ENCODE measurements at places on chromosomes 3 and 15. TPM values are rescaled to one million over a fixed set of nuclear protein-coding genes. Genes with fewer than 3 reads are reported as not detected.
A peak's percentile ranks its signal among the peaks of the same experiment; 100 is the strongest.

RARB gene
- 5.8 TPM for total RNA-seq

SAXO2 gene
- total RNA-seq, result 1.7 TPM

ADAMTS7 gene
- 9.1 TPM for total RNA-seq

- H3K27ac ChIP-seq, result peak overlapping the region; percentile 4
- H3K27me3 ChIP-seq, result no peaks in the 10 kb centered on the region
- DNase-seq, result no peak
- H3K36me3 ChIP-seq, result peaks cover 18% of the 10 kb centered on the region
Observed at GRCh38 chr3:157134620-157135191, 25.2 kb downstream of the CCNL1 start.

DNA sequence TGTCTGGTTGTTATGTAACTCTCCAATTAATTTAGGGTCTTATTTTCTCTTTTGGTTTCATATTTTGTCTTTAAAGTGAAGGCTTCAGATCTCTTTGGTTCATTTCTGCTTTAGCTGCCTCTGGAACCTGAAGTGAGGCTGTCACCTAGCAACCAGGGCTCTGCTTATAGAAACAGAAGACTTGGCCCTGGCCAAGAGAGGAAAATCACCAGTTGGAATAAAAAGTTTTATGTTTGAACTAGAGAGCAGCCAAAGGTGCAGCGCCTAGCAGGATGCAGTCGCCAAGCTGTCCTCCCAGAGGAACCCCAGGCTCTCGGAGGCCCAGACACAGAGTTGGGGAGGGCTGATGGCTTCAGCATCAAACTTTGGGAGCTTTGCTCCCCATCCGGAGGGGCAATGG, 41.1 kb downstream of the LYZL4 start:
- H3K4me1 ChIP-seq, result no peaks in the 10 kb centered on the region
- no peaks in the 10 kb centered on the region for H3K27me3 ChIP-seq
- no peak overlapping the region for H3K4me3 ChIP-seq
- no peaks in the 10 kb centered on the region for H3K36me3 ChIP-seq
- DNase-seq, result no peak

- no peak overlapping the region for H3K4me3 ChIP-seq
- H3K27ac ChIP-seq, result no peak overlapping the region
- H3K27me3 ChIP-seq, result no peaks in the 10 kb centered on the region
- H3K4me1 ChIP-seq, result no peaks in the 10 kb centered on the region
- peaks cover 61% of the 10 kb centered on the region for H3K36me3 ChIP-seq
Observed at GRCh38 chr3:66406163-66406562, 94.7 kb downstream of the LRIG1 start.

DNA sequence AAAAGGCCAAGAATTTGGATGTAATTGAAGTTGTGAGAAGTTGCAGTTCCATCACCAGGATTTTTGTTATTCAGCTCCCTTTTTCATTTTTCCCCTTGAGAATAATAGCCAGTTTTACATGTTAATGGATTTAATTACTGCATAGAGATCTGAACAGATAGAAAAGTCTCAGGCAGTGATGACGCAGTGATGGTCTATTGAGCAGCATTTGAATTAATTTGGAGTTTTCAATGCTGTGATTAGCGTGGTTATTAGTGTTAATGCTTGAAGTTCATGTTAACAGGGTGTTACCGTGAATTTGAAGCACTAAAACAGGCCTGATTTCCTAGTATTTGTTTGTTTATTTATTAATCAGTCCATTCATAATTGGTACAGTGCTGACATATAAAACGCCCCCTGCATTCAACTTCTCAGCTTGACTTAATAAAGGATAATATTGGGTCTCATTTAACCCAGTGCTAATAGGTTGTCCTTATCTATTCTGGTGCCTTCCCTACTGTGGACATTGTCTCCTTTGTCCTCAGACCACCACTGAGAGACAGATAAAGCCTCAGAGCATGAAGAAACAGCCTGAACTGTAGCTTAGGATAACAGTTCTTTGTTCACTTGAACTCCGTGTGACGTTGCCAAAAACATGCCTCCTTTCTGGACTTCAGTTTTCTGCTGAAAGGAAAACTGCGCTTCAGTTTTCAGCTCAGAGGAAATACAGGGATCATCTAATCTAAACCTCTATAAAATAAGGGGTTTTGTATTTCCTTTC, 82.4 kb downstream of the RTP4 start:
- H3K4me1 ChIP-seq, result no peaks in the 10 kb centered on the region
- H3K27ac ChIP-seq, result no peak overlapping the region
- H3K36me3 ChIP-seq, result no peaks in the 10 kb centered on the region
- no peak overlapping the region for H3K4me3 ChIP-seq

- no peak for DNase-seq
- H3K4me1 ChIP-seq, result no peaks in the 10 kb centered on the region
- H3K27me3 ChIP-seq, result no peaks in the 10 kb centered on the region
- no peak overlapping the region for H3K4me3 ChIP-seq
- no peak overlapping the region for H3K27ac ChIP-seq
- no peaks in the 10 kb centered on the region for H3K36me3 ChIP-seq
Observed at GRCh38 chr3:171548917-171549316, 88.7 kb upstream of the TNIK start.

GRCh38 chr15:38028869-38029268, 94.4 kb downstream of the TMCO5A start:
- no peak overlapping the region for H3K27ac ChIP-seq
- no peaks in the 10 kb centered on the region for H3K36me3 ChIP-seq
- H3K4me3 ChIP-seq, result no peak overlapping the region
- peaks cover 9% of the 10 kb centered on the region for H3K4me1 ChIP-seq

DNA sequence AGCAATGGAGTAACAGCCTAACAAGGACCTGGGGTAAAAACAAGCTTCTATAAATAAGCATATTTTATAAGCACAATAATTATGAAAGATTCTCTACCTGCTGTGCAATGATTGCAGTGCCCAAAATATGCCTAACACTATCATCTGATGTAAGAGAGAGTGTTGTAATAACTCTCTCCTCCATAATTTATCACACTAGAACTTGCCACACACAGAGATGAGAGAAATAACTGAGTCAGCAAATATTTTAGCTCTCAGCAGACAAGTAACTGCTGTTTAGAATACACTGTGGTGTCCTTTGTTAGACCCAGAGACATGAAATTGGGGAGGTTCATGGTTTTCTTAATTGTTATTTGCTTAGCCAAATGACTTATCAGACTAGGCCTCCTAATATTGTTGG, 105.3 kb upstream of the ACP3 start:
- H3K4me1 ChIP-seq, result no peaks in the 10 kb centered on the region
- no peak for DNase-seq
- no peak overlapping the region for H3K4me3 ChIP-seq
- no peaks in the 10 kb centered on the region for H3K27me3 ChIP-seq
- H3K27ac ChIP-seq, result no peak overlapping the region
- H3K36me3 ChIP-seq, result no peaks in the 10 kb centered on the region

DNA sequence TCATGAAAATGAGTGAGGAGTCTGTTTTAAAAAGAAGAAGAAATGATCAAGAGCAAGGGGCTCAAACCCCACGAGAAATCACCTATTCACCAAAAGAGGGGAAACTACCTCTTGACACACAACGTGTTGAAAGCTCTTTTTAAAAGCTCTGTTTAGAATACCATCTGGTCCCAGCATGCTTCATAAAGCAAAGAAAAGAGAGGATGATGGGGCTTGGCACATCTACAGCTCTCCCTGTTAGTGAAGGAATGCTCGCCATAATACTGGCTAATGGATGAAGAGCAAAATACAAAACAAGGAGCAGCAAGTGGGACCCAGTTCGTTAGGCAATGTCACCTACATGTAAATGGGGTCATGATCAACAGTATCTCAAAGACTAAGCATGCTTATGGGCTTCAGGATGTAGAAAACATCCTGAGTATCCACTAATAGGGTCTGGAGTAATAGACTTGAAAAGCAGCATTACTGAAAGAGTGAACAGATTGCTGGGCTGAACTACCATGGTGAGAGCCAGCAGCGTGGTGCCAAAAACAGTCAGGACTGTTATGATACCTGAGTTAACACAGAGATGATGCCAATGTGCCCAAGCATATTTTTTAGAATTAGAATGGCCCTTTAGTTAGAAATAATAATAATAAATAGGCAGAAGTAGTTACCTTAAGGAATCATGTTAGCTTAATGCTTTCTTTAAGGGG, 159.7 kb upstream of the POU1F1 start:
- H3K36me3 ChIP-seq, result no peaks in the 10 kb centered on the region
- DNase-seq, result no peak
- H3K4me1 ChIP-seq, result no peaks in the 10 kb centered on the region
- no peak overlapping the region for H3K4me3 ChIP-seq
- no peak overlapping the region for H3K27ac ChIP-seq
- H3K27me3 ChIP-seq, result no peaks in the 10 kb centered on the region

Data from upper lobe of right lung (tissue), 1 donor.